8988T (cell line): ENCODE measurements at places on chromosomes 2 and 18.

GRCh38 chr18:8106603-8107002 lies 502.6 kb upstream of the RAB12 start:
- DNase-seq: no peak

DNA sequence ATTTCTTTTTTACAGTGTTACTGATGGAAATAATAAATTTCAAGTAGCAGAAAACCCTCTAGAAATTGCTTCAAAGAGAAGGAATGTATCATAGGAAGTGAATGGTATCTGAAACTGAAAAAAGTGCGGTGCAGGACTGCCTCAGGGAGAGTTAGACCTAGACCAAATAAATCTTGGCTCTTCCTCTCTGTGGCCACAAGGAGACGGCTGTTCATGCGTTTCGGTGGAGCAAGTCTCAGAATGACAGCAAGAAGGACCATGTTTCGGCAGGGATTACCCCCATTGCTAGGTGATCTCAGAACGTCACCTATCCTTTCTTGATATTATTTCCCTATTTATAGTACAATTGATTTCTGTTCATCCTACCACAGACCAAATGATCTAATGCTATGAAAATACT lies 522.3 kb downstream of the SOX11 start:
- DNase-seq: no peak

DNA sequence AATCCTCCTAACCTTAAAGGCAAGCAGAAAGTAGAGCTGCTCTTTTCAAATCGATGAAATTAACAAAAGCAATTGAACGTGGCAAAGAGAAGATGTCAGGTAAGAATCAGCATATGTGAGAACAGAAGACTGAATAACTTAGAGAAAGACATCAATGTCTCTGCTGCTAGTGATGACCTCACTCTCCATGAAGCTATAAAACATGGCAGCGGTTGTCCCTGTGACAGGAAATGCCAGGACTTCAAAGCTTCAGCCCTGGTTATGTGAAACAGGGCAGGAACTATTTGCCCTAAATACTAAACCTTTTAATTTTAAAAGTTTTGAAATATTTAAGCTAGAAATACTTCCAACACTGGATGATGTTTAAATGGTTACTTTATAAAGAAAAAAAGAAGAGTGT lies 383.7 kb downstream of the XIRP2 start:
- no peak for DNase-seq

GRCh38 chr2:183284606-183285005 lies 160.4 kb downstream of the NUP35 start:
- DNase-seq: no peak

DNA sequence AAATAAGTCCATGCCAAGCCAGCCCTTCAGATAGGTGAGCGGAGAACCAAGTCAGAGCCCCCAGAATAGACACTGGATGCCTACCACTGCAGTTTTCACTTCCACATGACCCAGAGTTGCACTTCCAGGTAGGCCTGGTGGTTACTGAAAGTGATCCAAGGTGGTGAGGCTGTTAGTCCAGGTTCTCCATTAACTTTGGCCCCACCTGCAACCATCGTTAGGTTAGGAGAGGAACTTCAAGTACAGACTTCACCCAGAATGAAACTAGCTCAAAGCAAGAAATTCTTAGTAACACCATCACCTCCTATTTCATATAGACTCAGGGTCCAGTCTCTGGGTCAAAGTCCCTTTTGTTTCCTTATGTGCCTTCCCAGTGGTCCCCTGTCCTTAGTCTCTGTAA lies 293.1 kb upstream of the ID2 start:
- no peak for DNase-seq

GRCh38 chr2:225113371-225114015 lies 71.2 kb upstream of the DOCK10 start:
- DNase-seq: no peak

GRCh38 chr2:112876971-112877361 lies 34.0 kb upstream of the IL37 start:
- DNase-seq: no peak

DNA sequence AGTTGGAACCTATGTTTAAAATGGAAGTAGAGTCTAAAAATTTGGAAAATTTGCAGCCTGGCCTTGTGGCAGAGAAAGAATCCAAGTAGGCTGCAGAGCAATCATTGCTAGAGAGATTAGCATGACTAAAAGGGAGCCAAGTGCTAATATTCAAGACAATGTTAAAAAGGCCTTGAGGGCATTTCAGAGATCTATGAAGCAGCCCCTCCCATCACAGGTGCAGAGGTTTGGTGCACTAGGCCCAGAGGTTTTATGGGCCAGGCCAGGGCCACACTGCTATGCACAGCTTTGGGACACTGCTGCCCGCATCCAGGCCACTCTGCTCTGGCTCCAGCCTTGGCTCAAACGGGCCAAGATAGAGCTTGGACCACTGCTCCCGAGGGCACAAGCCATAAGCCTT lies 6.7 kb upstream of the IL1A start:
- DNase-seq: no peak

- no peak for DNase-seq
Observed at GRCh38 chr18:35038881-35039491, 2.2 kb upstream of the MAPRE2 start.

- no peak for DNase-seq
Observed at GRCh38 chr2:174694196-174694878, 69.9 kb downstream of the CHRNA1 start.

DNA sequence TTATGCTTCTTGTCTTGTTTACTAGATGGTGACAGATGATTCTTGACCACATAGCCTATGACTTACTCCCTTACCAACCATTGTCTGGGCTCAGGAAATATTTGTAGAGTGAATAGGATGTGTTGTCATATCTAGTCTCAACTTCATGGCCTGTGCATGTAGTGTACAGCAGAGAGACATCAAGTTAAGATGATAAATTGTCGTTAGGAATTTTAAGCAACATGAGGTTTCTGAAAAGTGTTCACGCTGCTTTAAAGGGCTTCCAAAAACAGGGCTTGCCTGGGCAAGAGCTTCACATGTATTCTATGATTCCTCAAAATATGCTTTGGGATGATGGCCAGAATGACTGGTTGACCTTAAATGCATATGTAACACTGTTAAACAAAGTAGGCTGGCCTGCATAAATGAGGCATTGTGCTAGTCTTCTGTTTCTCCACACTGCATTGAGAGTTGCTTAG lies 424.0 kb downstream of the RND3 start:
- DNase-seq: no peak

DNA sequence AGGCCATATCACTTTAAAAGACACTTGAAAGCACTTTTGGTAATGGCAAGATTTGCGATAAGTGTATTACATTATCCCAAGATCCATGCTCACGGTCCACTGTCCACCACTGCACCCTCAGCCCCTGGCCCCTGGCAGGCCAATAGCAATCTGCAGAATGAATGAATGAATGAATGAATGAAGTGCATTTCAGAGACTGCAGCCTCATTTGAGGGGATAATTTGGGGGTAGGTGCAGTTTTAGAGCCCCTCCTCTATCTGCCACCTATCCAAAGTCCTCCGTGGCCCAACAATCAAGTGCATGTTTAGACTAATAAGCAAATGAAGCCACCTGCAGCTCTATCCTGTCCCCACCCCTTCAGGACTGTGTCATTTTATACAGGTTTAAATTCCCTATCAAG lies 1.3 kb upstream of the RBM44 start:
- no peak for DNase-seq

DNA sequence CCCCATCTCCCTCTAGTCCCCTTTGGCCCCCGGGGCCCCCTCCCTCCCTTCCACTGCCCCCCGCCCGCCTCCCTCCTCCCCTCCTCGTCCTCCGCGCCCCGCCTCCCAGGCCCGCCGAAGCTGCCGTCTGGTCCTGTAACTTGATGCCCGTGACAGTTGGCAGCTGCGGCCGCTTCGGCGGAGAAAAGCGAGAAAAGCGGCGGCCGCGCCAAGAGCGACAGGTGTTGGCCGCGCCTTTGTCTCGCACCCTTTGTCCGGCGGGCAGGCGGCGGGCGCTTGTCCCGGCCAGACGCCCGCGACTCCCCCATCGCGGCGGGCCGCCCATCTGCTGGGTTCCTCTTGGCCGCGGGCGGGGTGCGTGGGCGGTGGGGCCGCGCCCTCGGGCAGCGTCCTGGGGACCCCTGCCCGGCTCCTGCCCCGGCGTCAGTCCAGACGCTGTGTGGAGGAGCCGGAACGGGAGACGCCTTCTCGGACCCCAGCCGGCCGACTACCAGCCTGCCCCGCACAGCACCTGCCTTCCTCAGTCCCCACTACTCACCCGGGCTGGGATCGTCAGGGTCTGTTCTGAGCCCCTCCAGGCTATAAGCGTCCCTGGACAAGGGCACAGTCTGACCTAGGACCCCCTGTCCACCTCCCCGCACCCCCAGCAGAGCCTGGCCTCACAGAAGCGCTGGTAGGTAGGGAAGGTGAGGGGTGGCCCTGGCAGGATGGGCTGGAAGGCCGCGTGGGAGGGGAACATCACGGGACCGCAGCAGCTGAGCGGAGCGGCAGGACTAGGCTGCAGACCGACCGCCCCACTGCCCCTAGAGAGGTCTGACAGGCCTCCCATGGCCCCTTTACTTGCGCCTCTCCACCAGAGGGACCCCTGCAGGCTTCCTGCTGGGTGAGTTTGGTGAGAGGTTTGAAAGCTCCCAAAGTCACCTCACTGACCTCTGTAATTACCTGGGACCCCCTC lies 1.2 kb upstream of the HES6 start:
- DNase-seq: no peak

- DNase-seq: no peak
Observed at GRCh38 chr2:39139511-39140237, 18.8 kb upstream of the SOS1 start.

GRCh38 chr2:121076885-121077549 lies 208.0 kb downstream of the TFCP2L1 start:
- peak; percentile 62 for DNase-seq

DNA sequence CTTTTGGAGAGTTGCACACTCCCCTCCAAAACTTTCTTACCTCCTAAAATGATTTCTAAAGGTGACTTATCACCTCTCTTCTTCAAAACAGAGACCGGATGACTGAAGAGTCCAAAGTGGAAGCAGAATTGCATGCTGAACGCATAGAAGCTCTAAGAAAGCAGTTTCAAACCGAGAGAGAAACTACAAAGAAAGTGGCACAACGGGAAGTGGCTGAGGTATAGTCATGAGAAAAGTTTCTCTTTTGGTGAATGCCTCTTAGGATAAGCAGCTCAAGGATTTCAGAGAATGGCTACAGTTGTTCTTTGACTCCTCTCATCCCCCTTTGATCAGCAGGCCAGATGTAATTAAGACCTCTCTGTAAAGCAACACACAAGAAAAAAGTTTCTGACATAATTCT lies 73.6 kb downstream of the GTF3C3 start:
- DNase-seq: no peak

DNA sequence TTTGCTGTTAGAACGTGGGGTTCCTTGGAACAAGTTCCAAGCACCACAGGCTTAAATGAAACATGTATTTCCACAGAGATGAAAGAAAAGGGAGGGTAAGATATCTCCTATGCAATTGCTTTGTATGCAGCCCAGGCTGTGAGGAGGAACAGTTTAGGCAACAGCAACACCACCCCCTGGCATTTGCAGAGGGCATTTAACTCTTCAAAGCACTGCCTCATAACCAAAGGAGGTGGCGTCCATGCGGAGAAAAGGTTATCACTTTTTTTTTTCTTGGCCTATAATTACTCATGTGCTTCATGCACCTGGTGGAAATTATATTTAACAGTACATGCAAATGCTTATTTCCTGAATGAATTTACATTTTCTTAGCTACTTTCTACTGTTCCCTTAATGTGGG lies 286.0 kb downstream of the LPIN1 start:
- no peak for DNase-seq

- DNase-seq: no peak
Observed at GRCh38 chr18:7937268-7937667, 370.2 kb downstream of the PTPRM start.

GRCh38 chr2:136049011-136049742 lies 63.8 kb upstream of the DARS1 start:
- DNase-seq: no peak

- no peak for DNase-seq
Observed at GRCh38 chr2:207619764-207620203, 5.4 kb downstream of the METTL21A start.

DNA sequence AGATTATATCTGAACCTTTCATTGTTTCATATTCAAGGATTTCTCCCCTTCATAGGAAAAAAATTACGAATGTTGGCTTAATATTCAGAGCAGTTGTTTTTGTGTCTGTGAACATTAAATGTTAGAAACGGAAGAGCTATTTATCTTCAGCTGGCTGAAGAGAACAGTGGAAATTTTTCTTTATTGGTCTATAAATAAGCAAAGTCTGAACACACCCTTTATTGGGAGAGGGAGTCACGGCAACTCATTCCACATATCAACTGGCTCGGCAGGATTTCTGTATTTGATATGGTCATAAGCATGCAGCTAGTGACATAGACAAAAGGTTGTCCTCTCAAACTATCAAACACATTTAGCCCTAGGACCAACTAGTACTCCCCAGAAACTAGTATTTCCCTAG lies 468.4 kb upstream of the HNRNPA3 start:
- no peak for DNase-seq

DNA sequence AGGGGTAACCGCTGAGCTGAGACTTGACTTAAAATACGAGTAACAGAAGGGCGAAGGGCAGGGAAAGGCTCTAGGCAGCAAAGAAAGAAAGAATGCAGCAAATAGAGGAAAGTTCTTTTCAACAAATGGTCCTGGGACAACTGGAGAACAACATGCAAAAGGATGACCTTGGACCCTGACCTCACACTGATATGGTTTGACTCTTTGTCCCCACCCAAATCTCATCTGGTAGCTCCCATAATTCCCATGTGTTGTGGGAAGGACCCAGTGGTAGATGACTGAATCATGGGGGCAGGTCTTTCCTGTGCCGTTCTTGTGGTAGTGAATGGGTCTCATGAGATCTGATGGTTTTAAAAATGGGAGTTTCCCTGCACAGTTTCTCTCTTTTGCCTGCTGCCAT lies 33.9 kb downstream of the ST3GAL5 start:
- no peak for DNase-seq

DNA sequence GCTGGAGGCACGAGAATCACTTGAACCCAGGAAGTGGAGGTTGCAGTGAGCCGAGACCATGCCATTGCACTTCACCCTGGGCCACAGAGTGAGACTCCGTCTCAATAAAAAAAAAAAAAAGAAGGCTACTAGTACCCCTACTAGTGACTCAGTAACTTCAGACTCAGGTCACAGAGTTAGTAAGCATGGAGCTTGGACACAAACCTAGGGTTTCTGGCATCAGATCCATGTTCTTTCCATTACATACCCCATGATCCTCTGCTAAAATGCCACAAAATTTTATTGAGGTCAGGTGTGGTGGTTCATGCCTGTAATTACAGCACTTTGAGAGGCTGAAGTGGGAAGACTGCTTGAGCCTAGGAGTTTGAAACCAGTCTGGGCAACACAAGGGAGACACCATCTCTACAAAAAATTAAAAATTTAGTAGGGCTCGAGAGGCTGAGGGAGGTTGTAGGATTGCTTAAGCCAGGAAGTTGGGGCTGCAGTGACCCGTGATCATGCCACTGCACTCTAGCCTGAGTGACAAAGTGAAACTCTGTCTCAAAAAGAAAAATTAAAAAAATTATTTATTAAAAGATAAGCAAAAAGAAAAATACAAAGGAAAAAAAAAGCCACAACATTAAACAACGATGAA lies 45.1 kb downstream of the DHX57 start:
- no peak for DNase-seq

- peak; percentile 55 for DNase-seq
Observed at GRCh38 chr2:85405201-85406059, 4.7 kb downstream of the CAPG start.

- DNase-seq: no peak
Observed at GRCh38 chr18:21257386-21257785, 15.4 kb downstream of the GREB1L start.
